Thoracic aorta (tissue), 2 donors: ENCODE measurements at places on chromosomes 12 and 14. TPM values are rescaled to one million over a fixed set of nuclear protein-coding genes. Genes with fewer than 3 reads are reported as not detected.
A peak's percentile ranks its signal among the peaks of the same experiment; 100 is the strongest.

Gene KLHL33
- 0.14 TPM for total RNA-seq

Gene CPNE6
- total RNA-seq, result 1.3 TPM

Gene PTPN6
- 19.0 TPM for total RNA-seq

Gene NOVA1
- total RNA-seq, result 11.0 TPM

Gene ATL1
- 14.3 TPM for total RNA-seq

Gene NKX2-8
- not detected for total RNA-seq

Gene KRT78
- not detected for total RNA-seq

Gene AKAP5
- 2.8 TPM for total RNA-seq

- DNase-seq, result no peak
- H3K27me3 ChIP-seq, result no peaks in the 10 kb centered on the region
- H3K27ac ChIP-seq, result no peak overlapping the region
These were observed 17.7 kb upstream of the POP5 start for GRCh38 chr12:120598674-120599463.

- DNase-seq, result no peak
- peaks cover 17% of the 10 kb centered on the region for H3K4me1 ChIP-seq
- H3K27me3 ChIP-seq, result no peaks in the 10 kb centered on the region
- no peak overlapping the region for H3K4me3 ChIP-seq
These were observed 4.7 kb downstream of the KDM2B start for GRCh38 chr12:121575952-121576625.

GRCh38 chr12:108816652-108817335 lies 40.6 kb downstream of the SSH1 start:
- H3K4me3 ChIP-seq, result no peak overlapping the region
- H3K27ac ChIP-seq, result peak overlapping the region; percentile 8
- peaks cover 7% of the 10 kb centered on the region for H3K36me3 ChIP-seq
- H3K27me3 ChIP-seq, result no peaks in the 10 kb centered on the region
- DNase-seq, result no peak

GRCh38 chr12:29612912-29613311 lies 115.4 kb upstream of the OVCH1 start:
- H3K27me3 ChIP-seq, result no peaks in the 10 kb centered on the region
- peaks cover 28% of the 10 kb centered on the region for H3K4me1 ChIP-seq
- DNase-seq, result no peak

DNA sequence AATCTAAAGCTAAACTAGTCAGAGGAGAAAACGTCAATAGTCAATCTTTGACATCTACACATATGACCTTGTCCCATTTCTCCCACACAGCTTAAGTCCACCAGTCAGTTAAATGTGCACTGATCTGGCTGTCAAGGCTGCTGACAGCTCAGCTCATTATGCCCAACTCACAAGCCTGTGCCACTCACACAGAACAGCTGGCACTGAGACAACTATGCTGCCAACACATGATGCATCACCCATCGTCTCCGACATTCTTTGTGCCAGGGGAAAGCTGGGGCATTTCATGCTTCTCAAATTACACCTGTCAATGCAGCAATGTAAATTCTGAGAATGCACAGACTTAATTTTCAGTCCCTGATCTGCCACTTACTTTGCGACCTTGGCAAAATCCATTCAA lies 25.3 kb downstream of the GNS start:
- peak; percentile 23 for DNase-seq
- no peak overlapping the region for H3K4me3 ChIP-seq
- peaks cover 12% of the 10 kb centered on the region for H3K4me1 ChIP-seq
- no peak overlapping the region for H3K27ac ChIP-seq
- peaks cover 24% of the 10 kb centered on the region for H3K36me3 ChIP-seq
- no peaks in the 10 kb centered on the region for H3K27me3 ChIP-seq

DNA sequence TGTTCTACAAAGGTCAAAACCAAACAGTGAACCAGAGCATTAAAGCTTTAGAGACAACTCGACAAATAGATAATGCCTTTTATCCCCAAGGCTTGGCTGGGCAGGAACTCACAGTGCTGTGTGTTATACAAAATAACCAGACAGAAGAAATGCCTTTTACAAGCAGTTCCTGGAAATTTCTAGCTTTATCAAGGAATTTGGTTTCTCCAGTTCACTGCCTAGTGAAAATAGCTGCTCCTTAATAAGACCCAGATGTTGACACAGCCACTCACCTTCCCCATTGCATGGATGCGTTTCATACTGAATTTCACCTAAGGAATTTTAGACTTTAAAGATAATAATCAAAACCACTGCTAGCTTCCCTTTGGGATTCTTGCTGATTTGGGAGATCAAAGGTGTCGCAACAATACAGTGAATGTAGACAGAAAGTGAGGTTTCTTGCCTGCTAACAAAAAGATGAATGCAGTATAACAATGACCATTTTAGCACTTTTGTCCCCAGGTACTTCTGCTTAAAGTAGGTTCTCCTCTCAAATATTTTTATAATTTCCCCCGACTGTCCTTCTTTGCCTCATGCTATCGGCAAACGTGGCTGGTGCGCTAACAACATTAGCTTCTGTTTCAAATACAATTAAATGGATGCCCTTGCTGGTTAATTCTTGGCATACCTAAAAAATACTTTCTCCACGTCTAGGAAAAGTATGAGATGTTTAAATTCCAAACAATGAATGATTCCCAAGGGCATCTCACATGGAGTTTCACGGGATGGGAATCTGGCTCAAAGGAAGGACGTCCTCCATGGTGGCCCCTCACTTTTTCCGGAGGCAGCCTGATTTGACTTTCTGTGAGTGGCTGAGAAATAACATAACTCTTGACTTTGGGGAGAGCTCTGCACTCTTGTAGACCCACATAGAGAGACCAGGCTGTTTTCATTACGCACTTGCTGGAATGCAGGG lies 162.4 kb downstream of the C12orf75 start:
- no peaks in the 10 kb centered on the region for H3K27me3 ChIP-seq
- no peak for DNase-seq
- no peak overlapping the region for H3K27ac ChIP-seq
- H3K36me3 ChIP-seq, result no peaks in the 10 kb centered on the region
- H3K4me1 ChIP-seq, result no peaks in the 10 kb centered on the region

GRCh38 chr14:35223927-35224326 lies 68.3 kb upstream of the PSMA6 start:
- H3K4me1 ChIP-seq, result peaks cover 5% of the 10 kb centered on the region
- H3K4me3 ChIP-seq, result no peak overlapping the region
- H3K36me3 ChIP-seq, result no peaks in the 10 kb centered on the region

GRCh38 chr12:20711846-20712245 lies 16.7 kb downstream of the SLCO1C1 start:
- no peak overlapping the region for H3K4me3 ChIP-seq
- no peaks in the 10 kb centered on the region for H3K27me3 ChIP-seq
- H3K36me3 ChIP-seq, result no peaks in the 10 kb centered on the region
- H3K27ac ChIP-seq, result no peak overlapping the region
- DNase-seq, result no peak

DNA sequence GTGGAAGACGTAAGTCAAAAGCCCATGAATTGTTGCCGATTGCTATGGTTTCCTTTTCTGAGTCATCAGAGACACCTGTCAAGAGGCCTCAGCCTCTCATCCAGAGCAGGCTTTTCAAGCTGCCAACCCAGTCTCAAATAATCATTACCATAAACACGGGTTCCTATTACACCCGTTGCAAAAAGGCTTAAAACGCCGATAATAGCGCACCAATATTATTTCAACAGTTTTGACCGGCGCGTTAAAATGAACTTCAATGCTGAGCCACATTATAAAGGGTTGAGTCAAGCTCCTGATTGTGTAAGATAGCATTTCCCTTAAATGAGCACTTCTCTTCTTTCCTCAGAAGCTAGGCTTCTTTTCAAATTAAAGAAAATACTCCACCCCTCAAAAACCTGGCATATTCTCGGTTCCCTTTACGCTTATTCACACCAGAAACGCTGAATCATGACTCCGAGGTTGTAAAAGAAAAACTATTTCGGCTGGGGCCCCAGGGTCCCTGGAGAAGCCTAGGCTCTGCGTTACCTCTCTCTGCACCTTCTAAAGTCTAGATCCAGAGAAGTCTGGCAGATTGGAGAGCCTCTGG lies 1.4 kb downstream of the TMTC1 start:
- no peak for DNase-seq
- H3K36me3 ChIP-seq, result no peaks in the 10 kb centered on the region
- H3K27ac ChIP-seq, result peak overlapping the region; percentile 82
- peaks cover 34% of the 10 kb centered on the region for H3K4me1 ChIP-seq

DNA sequence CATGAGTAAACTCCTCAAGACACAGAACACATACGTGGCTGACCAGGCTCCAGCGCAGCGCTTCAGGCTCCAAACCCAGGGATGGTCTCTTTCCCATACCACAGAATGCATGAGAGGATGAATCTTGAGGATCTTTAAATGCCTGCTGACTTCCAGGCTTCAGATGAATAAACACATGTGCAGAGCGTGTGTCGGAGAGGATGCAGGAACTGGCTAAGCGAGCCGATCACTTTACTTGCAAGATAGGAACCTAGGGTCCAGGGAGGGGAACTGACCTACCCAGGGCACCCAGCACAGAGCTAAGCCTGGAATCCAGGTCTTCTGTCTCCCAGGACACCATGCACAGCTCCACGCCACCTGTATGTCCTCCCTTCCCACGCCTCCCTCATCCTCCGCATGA lies 209.8 kb downstream of the BCL11B start:
- no peaks in the 10 kb centered on the region for H3K4me1 ChIP-seq
- H3K36me3 ChIP-seq, result no peaks in the 10 kb centered on the region
- no peak overlapping the region for H3K27ac ChIP-seq
- H3K4me3 ChIP-seq, result no peak overlapping the region
- H3K27me3 ChIP-seq, result no peaks in the 10 kb centered on the region

DNA sequence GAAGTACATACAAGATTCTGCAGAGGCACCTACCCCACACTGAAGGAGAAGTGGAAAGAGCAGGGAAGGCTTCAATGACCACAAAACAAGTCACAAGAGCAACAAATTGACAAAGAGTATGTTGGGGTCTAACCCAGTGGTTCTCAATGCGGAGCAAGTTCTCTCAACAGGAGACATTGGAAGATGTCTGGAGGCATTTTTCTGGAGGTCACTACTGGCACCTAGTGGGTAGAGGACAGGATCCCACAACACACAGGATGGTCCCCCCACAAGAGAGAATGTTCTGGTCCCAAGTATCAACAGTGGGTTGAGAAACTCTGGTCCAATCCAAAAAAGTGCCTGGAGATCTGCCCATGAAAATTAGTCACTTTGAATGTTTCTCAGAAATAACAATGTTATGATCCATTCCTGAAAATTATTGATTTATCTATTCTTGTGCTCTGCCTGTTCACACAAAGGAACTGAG lies 3.4 kb downstream of the SSH1 start:
- peaks cover 48% of the 10 kb centered on the region for H3K4me1 ChIP-seq
- no peaks in the 10 kb centered on the region for H3K27me3 ChIP-seq
- peak overlapping the region; percentile 92 for H3K27ac ChIP-seq
- no peaks in the 10 kb centered on the region for H3K36me3 ChIP-seq
- DNase-seq, result no peak
- peak overlapping the region; percentile 51 for H3K4me3 ChIP-seq

DNA sequence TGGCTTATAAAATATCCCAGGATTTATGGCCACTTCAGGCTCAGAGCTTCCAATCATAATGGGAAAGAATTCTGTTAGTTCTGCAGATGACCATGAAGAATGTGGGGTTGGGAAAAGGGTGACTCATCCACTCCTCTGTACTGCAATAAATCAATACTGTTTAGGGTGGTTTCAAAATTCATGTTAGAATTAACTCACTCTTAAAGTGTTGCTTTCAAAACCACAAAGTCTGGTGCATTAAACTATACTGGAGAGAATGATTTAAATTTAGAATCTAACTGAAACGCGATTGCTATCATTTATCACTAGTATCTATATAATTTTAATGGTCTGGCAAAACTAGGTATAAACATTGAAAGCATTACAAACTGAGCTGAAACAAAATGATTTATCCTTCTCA lies 798 bp downstream of the CCDC198 start:
- DNase-seq, result no peak
- H3K27ac ChIP-seq, result no peak overlapping the region
- H3K4me1 ChIP-seq, result no peaks in the 10 kb centered on the region
- H3K27me3 ChIP-seq, result no peaks in the 10 kb centered on the region
- no peaks in the 10 kb centered on the region for H3K36me3 ChIP-seq

GRCh38 chr12:34188974-34189373 lies 166.7 kb downstream of the ALG10 start:
- H3K27me3 ChIP-seq, result no peaks in the 10 kb centered on the region
- H3K27ac ChIP-seq, result no peak overlapping the region
- no peaks in the 10 kb centered on the region for H3K4me1 ChIP-seq
- no peaks in the 10 kb centered on the region for H3K36me3 ChIP-seq
- H3K4me3 ChIP-seq, result no peak overlapping the region

DNA sequence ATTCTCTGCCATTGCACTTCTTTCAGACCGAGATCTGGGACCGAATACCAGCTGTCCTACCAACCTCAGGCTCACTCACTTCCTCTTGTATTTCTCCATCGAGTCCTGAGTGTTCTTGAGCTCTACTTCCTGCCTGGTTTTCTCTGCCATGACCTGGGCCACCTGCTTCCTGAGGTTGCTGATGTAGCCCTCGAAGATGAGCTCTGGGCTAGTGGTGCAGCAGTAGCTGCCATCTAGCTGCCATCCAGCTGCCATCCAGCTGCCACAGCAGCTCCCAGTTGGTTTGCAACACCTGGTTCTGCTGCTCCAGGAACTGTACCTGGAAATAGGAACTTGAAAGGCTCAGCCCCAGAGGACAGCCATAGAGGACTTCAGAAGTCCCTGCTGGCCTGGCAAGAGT lies 15.0 kb upstream of the KRT73 start:
- H3K27me3 ChIP-seq, result no peaks in the 10 kb centered on the region
- DNase-seq, result no peak
- H3K4me3 ChIP-seq, result no peak overlapping the region
- H3K4me1 ChIP-seq, result no peaks in the 10 kb centered on the region

DNA sequence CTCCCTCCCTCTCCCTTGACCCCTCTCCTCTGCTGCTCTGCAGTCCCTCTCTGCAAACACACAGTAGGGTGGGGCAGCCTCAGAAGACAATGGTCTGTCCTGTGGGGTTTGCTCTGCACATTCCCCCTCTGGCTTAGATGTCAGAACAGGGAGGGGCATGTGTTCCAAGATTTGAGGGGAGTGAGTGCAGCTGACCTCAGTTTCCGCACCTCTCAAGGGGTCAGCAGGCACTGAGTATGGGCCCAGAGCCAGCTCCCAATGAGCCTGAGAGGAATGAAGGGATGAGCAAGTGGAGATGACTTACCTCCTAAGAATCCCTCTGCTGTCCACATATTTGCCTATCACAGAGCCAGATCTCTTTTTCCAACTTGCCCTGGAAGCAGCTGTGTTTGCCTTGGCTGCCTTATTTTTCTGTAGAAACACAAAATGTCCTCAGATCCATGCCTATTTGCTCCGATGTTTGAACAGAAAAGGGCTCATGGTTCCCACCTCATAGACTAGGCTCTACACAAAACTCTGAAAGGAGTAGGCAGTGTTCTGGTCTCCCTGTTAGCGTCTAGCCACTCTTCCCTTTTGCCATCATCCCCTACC lies 111.4 kb downstream of the CRACR2A start:
- H3K36me3 ChIP-seq, result no peaks in the 10 kb centered on the region
- no peak overlapping the region for H3K27ac ChIP-seq
- DNase-seq, result no peak
- H3K27me3 ChIP-seq, result no peaks in the 10 kb centered on the region

DNA sequence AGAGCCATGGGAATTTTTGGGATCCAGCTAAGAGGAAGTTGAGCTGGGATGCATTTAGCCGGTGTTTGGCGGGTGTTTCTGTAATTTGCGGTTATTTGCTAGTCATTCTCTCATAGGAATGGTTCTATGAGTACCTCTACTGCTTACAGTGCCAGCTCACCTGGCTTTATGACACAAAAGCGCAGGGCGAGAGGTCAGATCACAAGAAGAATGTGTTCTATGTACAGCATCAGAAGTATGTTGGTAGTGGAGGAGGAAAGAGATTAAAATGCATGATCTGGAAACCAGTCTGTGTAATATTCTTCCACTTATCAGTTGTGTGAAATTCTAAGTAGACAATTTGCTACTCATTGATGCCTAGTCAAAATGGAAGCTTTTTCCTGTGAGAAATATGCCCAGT lies 173.3 kb downstream of the ADCK1 start:
- no peak overlapping the region for H3K27ac ChIP-seq
- no peaks in the 10 kb centered on the region for H3K36me3 ChIP-seq
- no peaks in the 10 kb centered on the region for H3K27me3 ChIP-seq
- H3K4me1 ChIP-seq, result no peaks in the 10 kb centered on the region
- no peak for DNase-seq
- no peak overlapping the region for H3K4me3 ChIP-seq
